ENCODE measurements at places on chromosomes 3 and 15.

DNA sequence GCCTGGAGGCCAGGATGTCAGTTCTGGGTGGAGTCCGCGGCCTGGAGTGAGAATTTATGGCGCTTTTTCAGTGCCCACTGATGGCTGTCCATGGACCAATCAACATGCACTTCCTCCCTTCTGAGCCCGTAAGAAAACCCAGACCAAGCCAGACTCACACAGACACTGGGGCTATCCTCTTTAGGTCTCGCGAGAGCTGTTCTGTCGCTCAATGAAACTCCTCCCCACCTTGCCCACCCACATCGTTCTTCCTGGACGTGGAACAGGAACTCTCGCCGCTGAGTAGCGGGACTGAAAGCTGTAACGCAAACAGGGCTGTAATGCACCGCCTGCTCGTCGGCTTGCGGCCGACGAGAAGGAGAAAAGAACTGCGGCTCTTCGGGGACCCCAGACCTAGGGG lies 833.0 kb upstream of the CADM2 start:
- DNase-seq, result no peak

DNA sequence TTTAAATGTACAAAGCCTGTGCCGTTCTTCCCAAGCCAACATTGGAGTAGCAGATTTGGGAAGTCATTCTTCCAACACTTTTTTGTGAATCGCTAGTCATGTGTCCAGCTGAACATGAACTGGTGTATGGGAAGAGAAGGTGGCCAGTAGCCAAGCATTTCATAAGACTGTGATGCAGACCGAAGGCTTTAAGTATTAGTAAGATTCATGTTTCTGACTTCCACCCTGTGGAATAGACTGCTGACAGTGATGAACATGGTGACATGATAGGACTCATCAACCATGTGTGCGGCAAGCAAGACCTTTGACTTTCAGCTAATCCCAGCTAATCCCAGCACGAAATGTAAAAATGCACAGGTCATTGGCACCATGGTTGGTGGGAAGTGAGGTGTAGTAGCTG lies 48.3 kb upstream of the THSD4 start:
- no peak for DNase-seq

GRCh38 chr3:62101488-62101887 lies 271.9 kb downstream of the FEZF2 start:
- no peak for DNase-seq

DNA sequence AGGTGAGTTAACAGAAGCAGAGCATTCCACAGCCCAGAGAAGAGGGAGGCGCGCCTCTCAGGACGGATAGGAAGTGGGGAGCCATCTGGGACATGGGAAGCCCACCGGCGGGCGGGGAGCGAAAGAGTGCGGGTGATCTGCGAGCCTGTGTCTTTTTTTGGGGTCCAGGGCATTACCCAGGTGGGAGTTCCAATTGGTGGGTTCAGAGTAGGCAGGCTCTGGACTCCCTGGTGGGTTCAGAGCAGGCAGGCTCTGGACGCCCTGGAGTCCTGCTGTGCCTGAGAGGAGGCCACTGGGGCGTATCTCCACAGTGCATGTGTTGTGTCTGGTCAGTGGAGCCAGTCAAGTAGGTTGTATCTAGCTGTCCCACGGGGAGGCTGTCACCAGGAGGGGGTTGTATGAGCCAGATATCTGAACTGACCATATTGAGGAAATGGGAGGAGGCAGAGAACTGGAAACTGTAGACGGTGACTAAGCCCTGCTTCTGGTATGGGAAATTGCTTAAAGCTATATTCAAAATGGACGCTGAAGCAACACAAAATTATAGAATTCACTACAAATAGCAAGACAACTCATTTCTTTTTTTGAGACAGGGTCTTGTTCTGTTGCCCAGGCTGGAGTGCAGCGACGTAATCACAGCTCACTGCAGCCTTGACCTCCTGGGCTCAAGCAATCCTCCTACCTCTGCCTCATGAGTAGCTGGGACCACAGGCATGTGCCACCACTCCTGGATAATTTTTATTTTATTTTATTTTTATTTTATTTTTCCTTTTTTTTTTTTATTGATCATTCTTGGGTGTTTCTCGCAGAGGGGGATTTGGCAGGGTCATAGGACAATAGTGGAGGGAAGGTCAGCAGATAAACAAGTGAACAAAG lies 34.5 kb upstream of the CHST2 start:
- DNase-seq, result peak; percentile 3

DNA sequence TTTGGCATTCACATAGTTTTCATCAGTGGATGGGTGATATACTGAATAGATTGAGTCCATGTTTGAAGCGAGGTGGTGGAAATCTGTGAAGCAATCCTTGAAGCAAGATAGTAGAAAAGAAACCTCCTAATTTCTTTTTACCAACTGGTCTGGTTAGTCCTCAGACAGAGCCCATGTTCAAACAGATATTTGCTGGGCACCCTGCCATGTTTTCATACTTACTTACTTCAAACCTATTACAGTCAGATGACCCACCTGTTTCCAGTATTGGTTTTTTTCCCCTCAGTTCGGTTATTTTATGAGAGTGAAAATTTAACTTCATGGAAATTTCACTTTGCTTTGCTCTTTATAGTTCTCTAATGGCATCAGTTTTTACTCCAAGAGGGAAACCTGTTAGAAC lies 23.7 kb downstream of the EXOSC7 start:
- no peak for DNase-seq

DNA sequence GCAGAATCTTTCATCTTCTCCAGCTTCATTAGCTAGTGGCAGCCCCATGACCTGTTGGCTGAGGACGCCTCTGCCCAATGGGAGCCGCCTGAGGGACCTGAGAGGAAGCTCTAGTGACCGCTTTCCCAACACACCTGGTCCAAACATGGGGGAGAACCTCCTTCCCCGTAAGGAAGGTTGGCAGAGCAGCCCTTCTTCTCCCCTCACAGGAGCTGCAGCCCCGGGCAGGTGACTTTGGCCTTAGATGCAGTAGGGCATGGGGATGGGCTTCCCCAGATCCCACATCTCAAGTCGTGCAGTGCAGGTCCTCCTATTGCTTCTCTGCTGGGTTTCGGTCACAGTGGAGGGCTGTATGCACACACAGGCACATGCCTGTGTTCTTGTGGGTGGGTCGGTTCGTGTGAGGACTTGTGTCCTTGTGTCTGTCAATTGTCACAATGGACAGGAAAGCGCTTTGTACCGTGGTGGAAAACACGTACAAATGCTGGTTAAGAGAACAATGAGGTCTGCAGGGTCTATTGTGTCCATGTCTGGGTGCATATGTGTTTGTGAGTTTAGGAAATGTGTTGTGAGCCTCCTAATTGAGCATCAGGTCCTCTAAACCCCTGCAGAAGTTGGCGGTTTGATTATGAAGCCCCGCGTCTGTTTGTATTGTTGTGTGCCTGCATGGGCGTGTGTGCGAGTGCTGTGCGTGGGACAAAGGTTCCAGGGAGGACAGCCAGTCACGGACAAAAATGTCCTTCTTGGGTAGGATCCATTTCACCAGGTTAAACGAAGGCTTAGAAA lies 1.4 kb downstream of the ISLR2 start:
- DNase-seq, result no peak

GRCh38 chr15:75989045-75989444 lies 23.2 kb downstream of the NRG4 start:
- no peak for DNase-seq

DNA sequence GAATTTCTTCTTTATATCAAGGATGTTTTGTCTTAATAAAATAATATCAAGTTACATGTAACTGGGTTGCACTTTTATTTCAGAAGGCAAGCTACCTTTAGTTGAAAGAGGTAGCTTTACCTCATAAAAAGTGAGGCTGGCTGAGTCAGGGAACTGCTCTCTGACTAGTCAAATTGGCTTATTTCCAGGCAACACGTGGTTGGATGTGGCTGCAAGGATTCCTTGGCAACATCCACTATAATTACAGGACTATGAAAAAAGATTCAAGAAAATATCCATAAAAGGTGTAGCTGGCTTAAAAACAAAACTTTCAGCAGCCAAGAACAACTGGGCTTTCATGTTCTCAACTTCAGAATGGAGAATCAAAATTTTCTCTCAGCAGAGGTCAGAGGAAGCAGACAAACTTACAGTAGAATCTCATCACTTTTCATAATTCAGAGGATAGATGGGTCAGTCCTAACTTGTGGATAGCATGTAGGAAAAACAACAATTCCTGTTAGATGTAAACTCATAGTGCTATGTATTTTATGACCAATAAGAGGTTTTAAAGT lies 779.1 kb downstream of the MECOM start:
- DNase-seq, result no peak

DNA sequence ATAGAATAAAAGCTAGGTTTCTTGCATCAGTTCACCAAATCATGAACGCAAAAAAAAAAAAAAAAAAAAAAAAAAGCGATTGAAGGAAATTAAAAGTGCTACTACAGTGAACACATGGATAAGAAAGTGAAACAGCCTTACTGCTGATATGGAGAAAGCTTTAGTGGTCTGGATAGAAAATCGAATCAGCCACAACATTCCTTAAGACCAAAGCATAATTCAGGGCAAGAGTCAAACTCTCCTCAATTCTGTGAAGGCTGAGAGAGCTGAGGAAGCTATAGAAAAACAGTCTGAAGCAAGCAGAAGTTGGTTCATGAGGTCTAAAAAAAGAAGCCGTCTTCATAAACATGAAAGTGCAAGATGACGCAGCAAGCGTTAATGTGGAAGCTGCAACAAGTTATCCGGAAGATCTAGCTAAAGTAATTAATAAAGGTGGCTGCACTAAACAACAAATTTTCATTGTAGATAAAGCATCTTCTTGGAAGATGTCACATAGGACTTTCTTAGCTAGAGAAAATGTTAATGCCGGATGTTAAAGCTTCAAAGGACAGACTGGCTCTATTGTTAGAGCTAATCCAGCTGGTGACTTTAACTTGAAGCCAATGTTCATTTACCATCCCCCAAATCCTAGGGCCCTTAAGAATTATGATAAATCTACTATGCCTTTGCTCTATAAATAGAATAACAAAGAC lies 19.2 kb downstream of the P3H2 start:
- peak; percentile 8 for DNase-seq

DNA sequence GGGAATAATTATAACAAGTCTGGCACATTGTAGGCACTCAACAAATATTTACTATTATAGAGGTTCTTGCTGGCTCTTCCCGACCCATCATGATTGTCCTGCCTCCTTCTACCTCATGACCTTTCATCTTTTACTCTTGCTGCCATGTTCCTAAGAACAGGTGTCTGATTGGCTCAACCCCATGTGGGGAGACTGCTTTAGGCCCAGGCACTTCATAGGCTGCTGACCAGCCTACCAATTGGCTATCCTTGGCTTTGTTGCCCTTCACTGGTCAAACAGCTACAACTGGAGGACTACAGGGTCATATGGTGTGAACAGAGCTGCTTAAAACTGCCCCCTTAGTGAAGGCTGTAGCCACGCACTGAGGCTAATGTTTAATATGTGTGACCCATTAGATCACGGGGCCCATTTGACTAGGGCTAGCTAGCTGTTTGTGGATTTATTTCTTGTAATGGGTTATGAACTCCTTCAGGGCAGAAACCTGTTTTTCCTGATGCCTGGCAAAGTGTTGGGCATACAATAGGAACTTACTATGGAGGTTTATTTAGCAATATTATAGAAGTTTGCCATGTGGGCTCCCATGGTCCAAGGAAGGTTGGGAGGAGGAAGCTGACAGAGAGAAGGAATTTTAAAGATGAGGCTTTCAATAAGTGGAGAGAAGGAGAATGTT lies 239.9 kb upstream of the TBC1D5 start:
- DNase-seq, result no peak

- DNase-seq, result no peak
Observed at GRCh38 chr15:50257924-50258323, 7.6 kb downstream of the HDC start.

Data from CD4-positive, alpha-beta T cell treated with Interleukin-21 for 1 hour (primary cell).